D721Med (cell line): ENCODE measurements at places on chromosomes 7 and 10.

- DNase-seq = no peak
These were observed 64.4 kb upstream of the CSTF2T start for GRCh38 chr10:51763746-51764145.

DNA sequence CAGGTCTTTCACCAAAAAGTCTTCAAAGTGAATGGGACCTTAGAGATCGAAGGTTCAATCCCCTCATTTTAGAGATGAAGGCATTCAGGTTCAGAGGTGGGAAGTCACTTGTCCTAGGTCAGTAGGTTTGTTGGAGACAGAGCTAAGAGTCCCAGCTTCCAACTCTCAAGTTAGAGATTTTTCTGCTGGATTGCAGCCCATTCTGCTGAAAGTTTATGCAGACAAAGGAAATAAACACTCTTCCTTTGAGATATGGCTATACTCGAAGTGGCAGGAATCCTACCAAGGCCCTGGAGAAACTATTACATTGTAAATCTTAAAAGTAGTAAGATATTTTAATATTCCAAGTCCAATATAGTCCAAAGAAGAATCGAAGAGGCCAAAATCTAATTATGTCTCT, 64.4 kb downstream of the LYZL1 start:
- no peak for DNase-seq

GRCh38 chr7:88306590-88307048, at the start of gene STEAP4:
TSS of gene STEAP4 (minus strand) at chr7:88306894. CDS start at chr7:88284269, 22,625 bp downstream.
- DNase-seq = no peak

- DNase-seq = no peak
These were observed 227.4 kb downstream of the TCERG1L start for GRCh38 chr10:131083915-131084790.

- no peak for DNase-seq
These were observed 218.0 kb upstream of the IGFBP3 start for GRCh38 chr7:46139079-46139478.

DNA sequence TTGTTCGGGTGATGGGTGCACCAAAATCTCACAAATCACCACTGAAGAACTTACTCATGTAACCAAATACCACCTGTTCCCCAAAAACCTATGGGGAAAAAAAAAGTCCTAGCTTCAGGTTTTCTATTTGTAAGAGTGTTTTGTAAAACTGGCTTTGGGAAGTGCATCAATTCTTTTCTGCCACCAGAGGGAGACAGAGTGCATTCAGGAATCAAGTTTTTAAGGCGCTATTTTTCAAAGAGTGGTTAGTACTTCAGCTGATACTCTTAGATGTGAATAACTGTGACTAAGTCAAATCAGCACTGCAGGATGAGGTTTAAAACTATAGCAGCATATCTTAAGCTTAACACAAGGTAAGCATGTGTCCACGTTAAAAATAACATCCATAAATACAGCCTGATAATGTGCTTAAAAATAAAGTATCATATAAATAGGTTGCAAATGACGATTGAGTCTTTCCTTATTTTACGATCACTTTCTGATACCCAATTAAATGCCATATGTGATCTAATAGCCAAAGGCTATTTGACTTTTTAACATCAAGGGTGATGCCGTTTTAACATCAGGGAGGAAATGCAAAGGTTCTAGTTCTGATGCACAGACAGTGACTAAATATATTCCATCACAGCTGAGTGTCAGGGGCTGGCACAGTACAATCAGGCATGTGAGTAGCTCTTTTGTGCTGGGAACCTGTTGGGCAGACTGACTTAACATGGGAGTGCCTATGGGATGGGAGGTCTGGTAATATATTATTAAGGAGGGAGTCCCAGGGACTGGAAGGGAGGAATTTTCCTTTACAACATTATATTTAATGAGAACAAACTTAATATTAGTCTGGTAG, 10.6 kb upstream of the LYZL2 start:
- DNase-seq = peak; percentile 19

- DNase-seq = no peak
These were observed 284.2 kb downstream of the MTERF1 start for GRCh38 chr7:91596287-91596686.

DNA sequence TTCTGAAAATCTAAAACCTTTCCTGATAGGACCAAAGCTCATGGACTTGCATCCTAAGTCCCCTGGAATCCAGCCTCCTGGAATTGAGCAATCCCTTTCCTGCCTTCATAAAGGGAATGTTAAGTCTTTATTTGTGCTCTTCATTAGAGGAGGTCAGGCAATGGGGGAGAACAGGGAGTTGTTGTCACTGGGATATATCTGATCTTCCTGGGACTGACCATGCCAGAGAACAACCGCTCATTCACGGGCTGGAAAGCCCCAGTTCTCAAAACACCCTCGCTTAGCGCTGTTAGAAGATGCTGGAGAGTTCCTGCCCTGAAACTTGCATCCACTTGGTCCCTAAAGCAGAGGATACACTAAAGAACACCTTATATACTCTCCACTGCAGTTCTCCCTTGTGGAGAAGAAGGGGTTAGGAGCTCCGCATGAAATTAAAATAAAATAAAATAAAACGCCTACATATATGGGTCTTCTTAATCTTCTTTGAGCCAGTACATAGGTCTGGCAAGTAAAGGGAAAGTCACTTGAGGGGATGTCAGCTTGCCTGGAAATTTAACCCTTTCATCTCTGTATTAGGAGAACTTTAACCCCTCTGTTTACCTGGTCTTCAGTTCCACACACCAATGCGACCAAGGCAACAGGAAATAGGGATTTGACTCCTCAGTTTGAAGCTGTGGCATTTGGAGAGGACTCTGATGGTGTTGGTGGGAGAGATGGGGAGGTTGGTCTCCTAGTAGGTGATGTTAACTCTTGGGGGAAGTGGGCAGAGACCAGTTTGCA, 1.2 kb downstream of the SORCS1 start:
- no peak for DNase-seq

GRCh38 chr10:102433619-102434046, 1.3 kb upstream of the CUEDC2 start:
- no peak for DNase-seq

DNA sequence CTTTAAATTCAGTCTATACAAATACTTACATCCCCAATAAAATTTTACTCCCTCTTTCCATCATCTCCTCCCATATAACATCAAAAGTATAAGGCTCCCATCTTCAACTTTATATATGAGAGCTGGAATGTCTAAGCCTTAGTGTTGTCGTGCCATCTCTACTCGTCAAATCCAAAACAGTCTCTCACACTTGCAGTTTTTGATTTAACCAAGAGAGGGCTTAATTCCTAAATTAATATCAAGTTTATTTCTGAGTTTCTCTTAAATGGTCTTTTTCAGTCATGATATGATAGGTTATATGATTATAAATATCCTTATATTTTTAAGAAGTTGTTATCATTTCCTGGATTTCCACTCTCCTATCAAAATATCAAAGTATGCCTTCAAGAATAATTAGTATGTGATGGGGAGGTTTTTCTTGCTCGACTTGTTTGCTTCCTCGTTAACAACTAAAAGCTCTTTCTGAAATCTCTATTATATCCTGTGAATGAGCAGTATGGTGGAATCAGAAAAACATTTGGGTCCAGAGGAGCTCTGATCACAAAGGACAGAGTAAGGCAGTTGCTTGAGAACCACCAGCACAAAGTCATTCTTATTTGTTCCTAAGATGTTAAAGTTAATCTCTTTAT, 12.5 kb upstream of the LIPK start:
- no peak for DNase-seq

- no peak for DNase-seq
These were observed at the start of gene AKR1C8 for GRCh38 chr10:5184987-5185775. TSS of gene AKR1C8 (minus strand) at chr10:5185150. CDS start at chr10:5185104, 46 bp downstream.

- DNase-seq = no peak
These were observed 169.4 kb downstream of the AKR1D1 start for GRCh38 chr7:138245682-138246081.

DNA sequence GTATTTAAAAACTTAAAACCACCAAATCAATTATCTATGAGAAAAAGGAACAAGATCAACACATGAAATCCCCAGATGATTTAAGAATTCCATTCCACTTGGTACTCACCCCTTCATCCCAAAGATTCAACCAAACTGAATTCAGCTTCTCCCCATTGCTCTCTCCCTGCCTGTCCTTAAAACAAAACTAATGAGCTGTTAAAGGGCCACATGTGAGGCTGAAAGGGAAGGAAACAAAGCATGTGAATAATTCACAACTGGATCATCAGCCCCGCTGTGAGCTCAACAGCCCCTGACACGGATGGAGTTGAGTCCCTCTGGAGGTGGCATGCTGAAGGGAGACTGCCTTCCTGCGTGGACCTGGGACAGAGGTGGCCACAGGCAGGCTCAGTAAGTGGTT, 32.9 kb downstream of the VOPP1 start:
- no peak for DNase-seq

DNA sequence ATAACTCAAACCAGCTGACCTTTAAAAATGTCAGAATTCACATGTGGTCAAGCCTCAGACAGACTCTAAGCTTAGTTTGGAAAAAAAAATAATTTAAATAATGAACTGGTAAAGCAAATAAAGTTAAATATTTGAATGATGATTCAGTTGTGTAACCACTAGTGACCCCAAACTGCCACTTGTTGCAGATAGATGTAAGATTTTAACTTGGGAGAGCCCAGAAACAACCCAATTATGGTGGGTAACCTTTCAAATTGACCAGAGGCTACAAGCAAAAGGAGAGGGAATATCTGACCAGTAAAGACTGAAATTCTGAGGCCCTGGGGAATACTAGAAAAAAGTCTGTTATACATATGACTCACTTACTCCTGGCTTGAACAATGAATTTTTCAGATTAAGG, 268.1 kb downstream of the HPSE2 start:
- no peak for DNase-seq

DNA sequence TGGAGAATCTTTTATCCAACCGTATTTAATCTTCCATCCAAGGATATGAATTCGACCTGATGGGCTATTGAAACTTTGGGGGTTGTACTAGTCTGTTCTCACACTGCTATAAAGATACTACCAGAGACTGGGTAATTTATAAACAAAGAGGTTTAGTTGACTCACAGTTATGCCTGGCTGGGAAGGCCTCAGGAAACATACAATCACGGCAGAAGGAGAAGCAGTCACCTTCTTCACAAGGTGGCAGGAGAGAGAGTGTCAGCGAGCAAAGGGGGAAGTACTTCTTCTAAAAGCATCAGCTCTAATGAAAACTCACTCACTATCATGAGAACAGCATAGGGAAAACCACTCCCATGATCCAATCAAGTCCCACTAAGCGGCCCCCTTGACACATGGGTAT, 43.8 kb downstream of the EPDR1 start:
- no peak for DNase-seq

DNA sequence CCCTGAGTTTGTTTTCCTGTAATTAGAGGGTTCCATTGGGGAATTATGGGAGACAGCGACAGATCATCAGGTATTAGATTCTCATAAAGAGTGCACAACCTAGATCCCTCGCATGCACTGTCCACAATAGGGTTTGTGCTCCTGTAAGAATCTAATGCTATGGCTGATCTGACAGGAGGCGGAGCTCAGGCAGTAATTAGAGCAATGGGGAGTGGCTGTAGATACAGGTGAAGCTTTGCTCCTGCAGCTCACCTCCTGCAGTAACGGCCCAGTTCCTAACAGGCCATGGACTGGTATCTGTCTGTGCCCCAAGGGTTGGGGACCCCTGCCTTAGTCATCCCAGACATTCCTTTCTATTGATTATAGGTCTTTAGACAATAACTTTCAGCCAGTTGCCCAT, 894 bp upstream of the ZSCAN21 start:
- DNase-seq = no peak

DNA sequence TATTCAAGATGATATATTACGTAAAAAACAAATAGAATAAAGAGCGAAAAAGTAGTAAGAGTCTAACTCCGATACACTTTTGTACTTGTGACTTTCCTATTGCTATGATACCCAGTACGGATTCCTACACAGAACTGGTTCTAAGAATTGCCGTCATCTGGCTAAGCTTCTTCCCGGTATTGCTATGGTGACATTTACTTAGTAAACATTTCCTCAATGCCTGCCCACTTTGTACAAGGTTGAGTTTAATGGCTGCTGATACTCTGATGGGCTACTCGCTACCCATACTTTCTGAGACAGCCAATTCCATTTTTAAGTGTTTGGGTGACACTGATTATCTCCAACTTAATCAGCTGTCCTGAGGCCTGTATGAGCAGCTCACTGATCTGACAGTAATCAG, 55.6 kb downstream of the OSBPL3 start:
- no peak for DNase-seq

DNA sequence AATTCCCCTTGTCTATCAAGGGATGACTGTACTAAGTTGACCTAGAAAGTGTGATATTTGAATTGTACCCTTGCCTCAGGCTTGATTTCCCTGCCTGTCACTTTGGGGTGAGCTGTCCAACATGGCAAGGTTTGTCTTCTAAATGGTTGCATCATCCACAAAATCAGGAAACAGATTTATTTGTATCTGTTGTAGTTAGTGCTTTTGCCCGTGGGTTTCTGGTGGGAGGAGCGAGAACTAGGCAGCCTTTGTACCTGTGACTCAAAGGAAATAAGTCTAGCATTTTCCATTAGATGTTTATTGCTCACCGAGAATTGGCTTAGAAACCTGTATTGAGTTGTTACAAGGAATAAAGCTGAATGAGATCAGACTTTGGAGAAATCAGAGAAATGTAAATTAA, 650.8 kb downstream of the LRMDA start:
- no peak for DNase-seq

- DNase-seq = no peak
These were observed 66.1 kb upstream of the AGBL3 start for GRCh38 chr7:134920026-134920753.

DNA sequence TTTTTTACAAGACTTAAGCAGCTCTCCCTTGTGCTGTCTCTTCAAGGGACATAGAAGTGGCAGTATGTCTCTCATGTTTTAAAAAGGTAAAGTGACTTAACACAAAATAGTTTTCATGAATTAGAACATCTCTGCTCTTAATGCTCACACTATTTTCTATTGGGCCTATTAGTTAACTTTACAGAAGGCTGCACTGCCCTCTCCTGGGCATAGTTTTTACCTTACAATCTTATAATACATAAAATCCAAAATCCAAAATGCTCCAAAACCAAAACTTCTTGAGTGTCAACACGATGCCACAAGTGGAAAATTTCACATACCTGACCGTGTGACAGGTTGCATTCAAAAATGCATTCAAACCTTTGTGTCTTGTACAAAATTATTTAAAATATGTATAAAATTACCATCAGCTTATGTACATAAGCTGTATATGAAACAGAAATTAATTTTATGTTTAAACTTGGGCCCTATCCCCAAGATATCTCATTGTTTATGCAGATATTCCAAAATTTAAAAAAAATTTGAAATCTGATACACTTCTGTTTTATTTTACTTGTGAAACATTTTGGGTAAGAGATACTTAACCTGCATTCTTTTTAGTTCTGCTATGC, 25.8 kb downstream of the TES start:
- DNase-seq = no peak

DNA sequence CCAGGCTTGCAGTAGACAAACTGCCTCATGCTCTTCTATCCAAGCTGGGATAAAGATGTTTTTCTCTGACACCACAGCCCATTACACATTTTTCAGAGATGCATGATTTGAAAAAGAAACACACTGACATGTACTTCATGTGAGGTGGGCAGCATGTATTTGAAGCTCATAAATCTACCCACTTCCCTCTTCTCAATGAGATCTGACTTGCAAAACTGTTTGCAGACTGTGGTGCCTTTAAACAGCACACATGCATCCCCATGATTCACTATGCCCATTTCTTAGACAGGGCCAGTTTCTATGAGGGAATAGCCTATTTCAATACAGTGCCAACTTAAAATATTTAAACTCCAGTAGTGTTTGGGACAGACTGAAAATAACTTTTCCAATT, 109.8 kb downstream of the GLI3 start:
- no peak for DNase-seq

GRCh38 chr10:3393958-3394357, 221.4 kb upstream of the PITRM1 start:
- DNase-seq = no peak

GRCh38 chr10:12561720-12562119, 212.4 kb downstream of the CAMK1D start:
- DNase-seq = no peak
